ENCODE measurements at places on chromosomes 7 and 10.
A peak's percentile ranks its signal among the peaks of the same experiment; 100 is the strongest.

DNA sequence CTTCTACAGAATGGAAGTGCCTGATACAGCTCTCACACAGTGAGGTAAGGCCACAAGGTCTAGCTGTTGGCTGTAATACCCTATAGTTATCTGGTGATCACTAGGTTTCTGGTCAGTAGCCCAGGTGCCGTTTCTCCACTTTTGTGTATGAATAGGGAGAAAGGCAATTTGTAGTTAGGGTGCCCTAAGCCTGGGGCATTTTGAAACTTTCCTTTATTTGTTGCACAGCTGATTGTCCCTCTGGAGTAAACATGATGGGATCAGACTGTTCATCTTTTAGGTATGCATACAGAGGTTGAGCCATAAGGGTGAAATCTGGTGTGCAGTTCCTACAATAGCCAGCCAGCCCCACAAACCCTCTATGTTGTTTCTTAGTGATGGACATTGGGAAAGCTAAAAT is 112.4 kb downstream of the ANKRD26 start:
- no peak for DNase-seq

DNA sequence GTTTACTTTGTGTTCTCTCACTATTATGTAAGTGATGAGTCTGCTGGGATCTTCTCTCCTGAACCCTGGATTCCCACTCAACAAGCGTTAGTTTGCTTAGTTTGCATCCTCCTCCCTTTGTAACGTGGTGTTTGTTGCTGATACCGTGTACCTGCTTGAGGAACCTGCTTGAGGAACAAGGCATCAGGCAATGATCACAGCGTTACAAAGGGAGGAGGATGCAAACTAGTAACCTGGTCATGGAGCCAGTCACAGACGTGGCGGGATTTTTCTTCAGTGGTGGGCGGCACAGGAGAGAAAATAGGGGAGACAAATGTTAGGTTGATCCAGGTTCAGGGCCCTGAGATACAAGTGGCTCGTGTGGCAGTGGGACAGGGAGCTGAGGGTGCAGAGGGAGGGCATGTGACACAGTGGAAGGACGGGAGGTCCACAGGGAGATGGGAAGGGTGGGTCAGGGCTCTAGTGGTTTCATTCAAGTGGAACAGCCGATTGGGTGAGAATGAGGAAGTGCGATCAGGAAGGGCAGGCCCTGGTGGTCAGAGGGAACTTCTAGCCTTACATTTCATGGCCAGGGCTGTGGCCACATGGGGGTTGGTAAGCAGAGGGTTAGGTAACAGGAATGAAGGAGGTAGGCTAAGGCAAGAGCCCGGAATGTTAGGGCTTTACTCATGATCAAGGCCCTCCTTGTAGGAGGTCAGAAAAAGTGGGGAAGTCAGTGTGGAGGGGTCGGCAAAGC is 38.0 kb downstream of the SNX10 start:
- no peak for DNase-seq

DNA sequence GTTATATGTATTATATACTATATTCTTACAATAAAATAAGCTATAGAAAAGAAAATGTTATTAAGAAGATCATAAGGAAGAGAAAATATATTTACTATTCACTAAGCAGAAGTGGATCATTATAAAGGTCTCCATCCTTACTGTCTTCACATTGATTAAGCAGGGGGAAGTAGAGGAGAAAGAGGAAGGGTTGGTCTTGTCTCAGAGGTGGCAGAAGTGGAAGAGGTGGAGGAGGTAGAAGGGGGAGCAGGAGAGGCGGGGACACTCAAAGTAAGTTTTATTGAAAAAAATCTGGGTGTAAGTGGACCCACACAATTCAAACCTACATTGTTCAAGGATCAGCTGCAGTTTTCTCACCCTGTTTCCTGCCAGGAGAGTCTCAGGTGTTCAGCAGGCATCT is 28.9 kb upstream of the ERCC6 start:
- DNase-seq, result no peak

- no peak for DNase-seq
These were observed 84.9 kb upstream of the LRRN3 start for GRCh38 chr7:111006040-111006439.

GRCh38 chr7:148110097-148110868 is 480.3 kb upstream of the C7orf33 start:
- no peak for DNase-seq

DNA sequence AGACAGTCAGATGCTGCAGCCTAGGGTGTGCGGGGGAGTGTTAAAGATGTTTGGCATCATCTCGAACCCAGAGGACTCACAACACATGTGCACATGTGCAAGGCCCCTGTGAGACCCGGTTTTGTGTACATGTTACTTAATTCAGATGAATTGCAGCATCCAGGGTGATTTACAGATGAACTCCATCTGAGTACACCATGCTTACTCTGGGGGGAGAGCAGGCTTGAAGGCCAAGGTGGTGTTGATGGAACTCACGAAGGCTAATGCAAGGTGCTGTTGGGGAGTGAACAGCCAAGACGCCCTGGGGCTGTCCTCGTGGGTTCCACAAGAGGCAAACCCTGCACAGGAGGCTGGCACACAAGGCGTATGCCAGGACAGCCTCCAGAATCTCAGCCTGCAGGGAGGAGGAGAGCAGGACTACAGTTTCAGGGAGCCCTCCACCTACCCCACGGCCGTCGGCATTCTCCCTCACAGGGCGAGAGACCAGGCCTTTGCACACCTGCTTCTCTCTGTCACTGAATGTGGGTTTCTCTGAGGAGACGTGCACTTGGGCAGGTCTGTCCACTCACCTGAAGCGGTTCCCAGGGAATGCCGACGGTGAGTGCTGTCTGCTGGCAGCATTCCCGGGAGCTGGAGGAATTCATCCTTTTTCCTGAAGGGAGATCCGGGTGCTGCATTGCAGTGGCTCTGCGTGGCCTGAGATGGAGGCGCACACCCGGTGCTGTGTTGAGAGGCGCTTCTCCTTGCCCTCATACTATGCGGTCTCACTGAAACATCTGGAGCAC is 178.5 kb upstream of the RNF32 start:
- no peak for DNase-seq

- no peak for DNase-seq
These were observed 36.2 kb upstream of the SDK1 start for GRCh38 chr7:3264693-3265339.

GRCh38 chr10:14254368-14254767 is 76.4 kb downstream of the FRMD4A start:
- DNase-seq, result no peak

- peak; percentile 21 for DNase-seq
These were observed 142.4 kb downstream of the SH3PXD2A start for GRCh38 chr10:103712898-103713498.

DNA sequence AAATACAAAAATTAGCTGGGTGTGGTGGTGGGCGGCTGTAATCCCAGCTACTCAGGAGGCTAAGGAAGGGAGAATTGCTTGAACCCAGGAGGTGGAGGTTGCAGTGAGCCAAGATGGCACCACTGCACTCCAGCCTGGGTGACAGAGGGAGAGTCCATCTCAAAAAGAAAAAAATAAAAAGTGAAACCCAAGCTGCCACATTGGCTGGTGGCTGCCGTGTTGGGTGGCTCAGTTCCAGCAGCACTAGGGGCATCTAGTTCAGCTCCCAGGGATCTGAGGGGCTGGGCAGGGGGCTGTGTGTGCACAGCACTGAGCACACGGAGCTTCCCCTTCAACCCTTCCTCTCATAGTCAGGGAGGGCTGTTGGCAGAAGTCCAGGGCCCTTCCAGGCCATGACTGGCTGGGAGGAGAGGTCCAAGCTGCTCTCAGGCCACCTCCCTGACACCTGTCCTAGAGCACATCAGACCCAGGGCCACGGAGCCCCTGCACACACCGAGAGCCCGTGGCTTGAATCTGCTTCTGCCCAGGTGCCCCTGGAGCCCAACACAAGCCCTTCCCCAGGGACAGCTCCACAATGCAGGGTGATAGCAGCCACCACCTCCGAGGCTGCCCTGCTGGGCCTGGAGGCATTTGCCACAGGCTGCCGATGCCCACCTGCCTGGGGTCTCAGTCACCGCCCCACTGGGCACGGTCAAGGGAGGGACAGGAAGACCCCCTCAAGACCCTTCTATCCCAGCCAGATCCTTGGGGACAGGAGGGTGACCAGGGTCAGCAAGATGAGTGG is 47.3 kb downstream of the YKT6 start:
- DNase-seq, result no peak

DNA sequence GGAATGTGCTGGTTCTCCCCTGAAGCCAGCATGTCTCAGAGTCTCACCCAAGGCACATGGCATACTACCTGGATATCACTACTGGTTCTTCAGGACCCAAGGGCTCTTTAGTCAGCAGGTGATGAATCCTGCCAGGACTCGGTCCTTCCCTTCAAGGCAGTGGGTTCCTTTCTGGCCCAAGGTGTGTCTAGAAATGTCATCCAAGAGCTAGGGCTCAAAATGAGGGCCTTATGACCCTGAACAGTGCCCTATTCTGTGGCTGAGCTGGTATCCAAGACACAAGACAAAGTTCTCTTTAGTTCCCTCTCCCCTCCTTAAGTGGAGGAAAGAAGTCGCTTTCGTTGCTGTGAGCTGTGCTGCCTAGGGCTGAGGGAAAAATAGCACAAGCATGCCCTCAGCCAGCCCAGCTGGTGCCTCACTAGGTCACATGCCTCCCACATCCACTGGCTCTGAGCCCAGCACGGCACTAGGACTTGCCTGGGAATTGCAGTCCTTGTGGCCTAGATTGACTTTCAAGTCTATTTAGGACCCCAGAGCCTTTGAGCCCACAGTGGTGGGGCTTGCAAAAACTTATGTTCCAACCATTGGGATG is 106.0 kb downstream of the BMS1 start:
- no peak for DNase-seq

- no peak for DNase-seq
These were observed 11.0 kb downstream of the RPS24 start for GRCh38 chr10:78044699-78045098.

GRCh38 chr7:68015122-68015977 is 1018.7 kb downstream of the TYW1 start:
- DNase-seq, result no peak

Data from amniotic stem cell (primary cell).